Effector memory CD4-positive, alpha-beta T cell (primary cell): ENCODE measurements at places on chromosomes 3 and 15.

DNA sequence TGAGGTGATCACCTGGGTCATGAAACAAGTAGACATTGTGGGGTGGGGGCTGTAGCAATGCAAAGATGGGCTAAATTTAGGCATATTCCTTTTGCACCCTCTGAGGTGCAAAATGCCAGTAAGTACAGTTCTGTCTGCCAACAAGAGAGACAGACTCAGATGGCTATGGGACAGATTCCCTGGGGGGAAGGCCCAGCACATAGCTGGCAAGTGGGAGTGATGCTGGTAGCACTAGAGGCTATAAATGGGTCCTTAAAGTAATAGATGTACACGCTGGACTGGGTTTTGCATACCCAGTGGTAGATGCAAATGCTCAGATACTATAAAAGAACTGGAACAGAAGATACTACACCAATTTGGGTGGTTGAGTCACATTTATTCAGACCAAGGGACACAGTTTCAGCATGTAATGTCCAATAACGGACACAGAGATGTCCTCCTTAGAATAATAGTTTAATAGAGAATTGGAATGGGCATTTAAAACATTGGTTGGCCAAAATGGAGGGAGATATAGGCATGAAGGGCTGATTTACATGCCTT lies 67.4 kb upstream of the RNU6-1 start:
- H3K27ac ChIP-seq: no peak overlapping the region
- no peak overlapping the region for H3K4me3 ChIP-seq
- H3K27me3 ChIP-seq: no peaks in the 10 kb centered on the region
- no peaks in the 10 kb centered on the region for H3K4me1 ChIP-seq

DNA sequence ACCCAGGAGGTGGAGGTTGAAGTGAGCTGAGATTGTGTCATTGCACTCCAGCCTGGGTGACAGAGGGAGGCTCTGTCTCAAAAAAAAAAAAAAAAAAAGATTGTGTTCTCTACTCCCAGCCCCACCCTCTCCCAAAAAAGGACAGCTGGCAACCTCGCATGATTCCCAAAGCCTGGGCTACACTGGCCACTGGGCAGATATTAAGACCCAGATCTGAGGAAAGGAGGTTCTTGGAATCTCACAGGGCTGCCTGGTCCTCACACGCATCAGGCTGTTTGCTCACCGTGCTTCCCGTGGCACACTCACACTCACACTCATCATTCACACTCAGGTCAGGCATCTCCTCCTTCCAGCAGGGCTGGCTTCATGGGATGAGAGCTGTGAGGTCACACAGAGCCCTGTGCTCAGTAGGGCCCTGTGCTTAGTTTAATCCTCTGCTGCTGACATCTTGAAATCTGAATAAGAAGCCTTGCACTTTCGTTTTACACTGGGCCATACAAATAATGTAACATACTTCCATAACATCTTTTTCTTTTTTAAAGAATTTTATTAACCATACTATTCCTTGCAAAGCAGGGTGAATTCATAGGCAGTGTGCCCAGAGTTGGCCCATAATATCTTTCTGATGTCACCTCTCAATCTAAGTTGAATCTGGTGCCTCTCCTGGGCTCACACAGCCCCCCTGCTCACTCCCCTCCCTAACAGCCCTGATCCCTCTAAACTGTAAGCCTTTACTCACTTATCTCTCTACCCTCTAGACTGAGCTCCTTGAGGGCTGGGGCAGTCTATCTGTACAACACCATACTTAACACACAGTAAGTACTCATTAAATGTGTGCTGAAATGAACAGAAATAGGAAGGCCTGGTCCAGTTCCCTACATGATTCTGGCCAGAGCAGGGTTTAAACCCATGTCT lies 50.2 kb upstream of the C15orf39 start:
- no peaks in the 10 kb centered on the region for H3K36me3 ChIP-seq
- no peaks in the 10 kb centered on the region for H3K4me1 ChIP-seq
- H3K27ac ChIP-seq: no peak overlapping the region
- H3K27me3 ChIP-seq: no peaks in the 10 kb centered on the region

DNA sequence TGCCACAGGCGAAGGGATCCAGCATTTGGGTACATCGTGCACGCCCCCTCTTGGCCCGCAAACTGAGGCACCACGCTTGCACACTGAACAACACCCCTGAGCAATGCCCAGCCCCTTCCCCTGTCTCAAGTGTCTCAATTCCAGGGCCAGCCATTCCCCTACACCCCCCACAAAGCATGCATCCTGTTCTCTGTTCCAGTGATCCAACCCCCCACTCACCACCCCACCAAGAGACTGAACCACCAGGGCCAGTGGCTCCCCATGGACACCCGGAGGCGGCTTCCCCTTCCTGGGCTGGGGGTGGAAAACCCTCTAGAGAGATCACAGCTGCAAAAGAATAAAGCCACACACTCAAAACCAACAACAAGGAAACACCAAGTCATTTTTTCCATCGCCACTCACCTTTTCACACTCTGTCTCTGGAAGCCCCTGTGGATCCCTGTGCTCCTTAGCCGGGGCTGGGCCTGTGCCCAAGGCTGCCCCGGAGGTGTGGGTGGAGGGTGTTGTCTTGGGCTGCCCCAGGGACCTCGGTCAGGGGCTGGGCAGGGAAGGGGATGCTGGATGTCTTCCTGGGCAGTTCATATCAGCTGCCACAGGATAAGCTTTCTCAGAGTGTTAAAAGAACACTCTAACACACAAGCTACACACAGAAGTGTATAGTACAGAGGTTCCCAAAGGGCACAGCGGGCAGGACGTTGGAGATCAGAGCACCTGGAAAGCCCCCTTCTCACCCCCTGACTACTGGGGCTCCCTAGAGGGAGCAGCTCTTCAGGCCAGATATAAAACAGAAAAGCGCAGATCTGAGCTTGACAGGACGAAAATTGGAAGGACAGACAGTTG lies 92.5 kb downstream of the CHSY1 start:
- no peak overlapping the region for H3K27ac ChIP-seq
- no peaks in the 10 kb centered on the region for H3K27me3 ChIP-seq
- H3K36me3 ChIP-seq: no peaks in the 10 kb centered on the region
- H3K4me1 ChIP-seq: no peaks in the 10 kb centered on the region

GRCh38 chr3:126022741-126023359 lies 53.9 kb downstream of the ROPN1B start:
- DNase-seq: no peak
- no peaks in the 10 kb centered on the region for H3K27me3 ChIP-seq
- no peak overlapping the region for H3K4me3 ChIP-seq
- H3K4me1 ChIP-seq: no peaks in the 10 kb centered on the region
- H3K36me3 ChIP-seq: peaks cover 15% of the 10 kb centered on the region

DNA sequence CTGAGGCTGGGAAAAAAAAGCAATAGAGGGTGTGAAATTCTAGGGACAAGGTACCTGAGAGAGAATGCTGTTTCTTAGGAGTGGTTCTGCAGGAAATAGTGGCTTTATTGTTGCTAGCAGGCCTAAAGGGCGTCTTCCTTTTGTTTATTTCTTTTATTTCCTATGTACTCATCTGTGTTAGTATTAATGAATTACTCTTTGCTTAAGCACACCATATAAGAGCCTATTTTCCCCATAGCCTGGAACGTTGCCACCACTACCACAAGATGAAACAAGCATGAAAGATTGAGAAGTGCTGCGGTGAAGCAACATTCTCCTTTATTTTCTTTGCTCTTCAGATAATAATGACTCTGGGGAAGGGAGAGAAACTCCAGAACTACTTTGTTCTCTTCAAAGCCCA lies 21.3 kb upstream of the GOLIM4 start:
- no peaks in the 10 kb centered on the region for H3K27me3 ChIP-seq
- no peak overlapping the region for H3K27ac ChIP-seq
- no peak overlapping the region for H3K4me3 ChIP-seq
- no peak for DNase-seq

GRCh38 chr3:41726891-41727290 lies 235.0 kb downstream of the ULK4 start:
- H3K27me3 ChIP-seq: no peaks in the 10 kb centered on the region
- no peaks in the 10 kb centered on the region for H3K4me1 ChIP-seq
- H3K4me3 ChIP-seq: no peak overlapping the region
- H3K27ac ChIP-seq: no peak overlapping the region
- no peak for DNase-seq
